ENCODE measurements at places on chromosomes 16 and 17.

- no peak for DNase-seq
These were observed 283.5 kb downstream of the C16orf95 start for GRCh38 chr16:87033541-87034300.

- DNase-seq = no peak
These were observed 635 bp upstream of the SP2 start for GRCh38 chr17:47895347-47895855.

DNA sequence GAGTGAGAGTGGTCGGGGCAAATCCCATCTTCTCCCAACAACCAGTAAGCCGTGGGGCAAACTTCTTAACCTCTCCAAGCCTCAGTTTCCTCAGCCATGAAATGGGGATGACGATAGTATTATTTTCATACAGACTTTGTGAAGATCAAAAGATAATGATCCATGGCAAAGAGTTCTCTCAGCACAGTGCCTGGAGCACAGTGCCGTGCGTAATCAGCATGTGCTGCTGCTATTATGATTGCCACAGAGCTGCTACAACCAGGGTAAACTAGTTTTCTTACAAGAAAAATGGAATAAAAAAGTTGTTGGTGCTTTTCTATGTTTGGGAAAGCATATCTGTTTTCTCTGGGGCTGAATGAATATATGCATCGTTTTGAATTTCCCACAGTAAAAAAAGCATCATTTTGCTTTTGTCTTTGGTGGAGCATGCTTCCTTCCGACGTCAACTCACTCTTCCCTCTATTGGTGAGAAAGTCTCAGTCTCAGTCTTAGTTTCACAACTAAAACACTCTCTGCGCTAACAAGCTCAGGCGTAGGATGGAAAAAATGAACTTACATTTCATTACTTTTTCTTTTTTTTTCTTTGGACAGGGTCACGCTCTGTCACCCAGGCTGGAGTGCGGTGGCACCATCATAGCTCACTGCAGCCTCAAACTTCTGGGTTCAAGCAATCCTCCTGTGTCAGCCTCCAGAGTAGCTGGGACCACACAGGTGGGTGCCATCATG, 37.2 kb downstream of the CDK5R1 start:
- DNase-seq = no peak

DNA sequence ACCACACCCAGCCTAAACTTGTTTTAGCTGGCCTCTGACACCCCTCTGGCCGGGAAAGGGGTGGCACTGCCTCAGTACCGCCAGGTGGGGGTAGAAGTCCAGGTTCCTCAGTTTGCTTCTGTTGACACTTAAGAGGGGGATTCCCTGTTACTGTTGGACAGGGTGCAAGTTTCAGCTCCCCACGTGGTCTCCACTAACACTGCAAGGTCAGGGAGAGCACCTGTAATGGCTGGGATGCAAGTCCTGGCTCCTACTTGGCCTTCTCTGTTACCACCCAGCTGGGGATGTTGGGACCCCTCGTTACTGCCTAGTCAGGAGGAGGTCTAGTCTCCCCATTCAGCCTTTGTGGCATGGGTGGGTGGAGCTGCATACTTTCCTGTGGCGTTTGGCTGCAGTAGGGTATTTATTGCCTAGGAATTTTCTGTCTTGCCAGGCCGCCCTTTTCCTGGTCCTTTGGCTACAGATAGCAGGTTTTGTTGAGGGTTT, 10.6 kb upstream of the MFAP4 start:
- DNase-seq = no peak

DNA sequence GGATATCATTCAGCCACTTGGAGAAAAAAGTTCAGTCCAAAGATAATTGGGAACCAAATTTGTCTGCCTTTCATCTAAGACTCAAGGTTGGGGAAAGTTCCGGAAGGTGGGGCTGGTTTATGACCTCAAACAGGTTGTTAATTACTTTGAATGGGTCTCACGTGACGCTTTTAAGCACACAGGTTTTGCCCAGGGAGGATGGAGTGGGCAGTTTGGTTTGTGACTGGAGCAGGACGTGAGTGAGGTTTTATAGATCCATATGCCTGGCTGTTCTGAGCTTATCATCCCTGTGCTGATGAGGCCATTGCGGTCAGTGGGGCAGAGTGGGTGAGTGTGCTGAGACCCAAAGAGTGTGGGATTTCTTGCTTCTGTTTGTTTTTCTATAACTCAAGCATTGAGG, 38.7 kb upstream of the GPRC5B start:
- DNase-seq = no peak

DNA sequence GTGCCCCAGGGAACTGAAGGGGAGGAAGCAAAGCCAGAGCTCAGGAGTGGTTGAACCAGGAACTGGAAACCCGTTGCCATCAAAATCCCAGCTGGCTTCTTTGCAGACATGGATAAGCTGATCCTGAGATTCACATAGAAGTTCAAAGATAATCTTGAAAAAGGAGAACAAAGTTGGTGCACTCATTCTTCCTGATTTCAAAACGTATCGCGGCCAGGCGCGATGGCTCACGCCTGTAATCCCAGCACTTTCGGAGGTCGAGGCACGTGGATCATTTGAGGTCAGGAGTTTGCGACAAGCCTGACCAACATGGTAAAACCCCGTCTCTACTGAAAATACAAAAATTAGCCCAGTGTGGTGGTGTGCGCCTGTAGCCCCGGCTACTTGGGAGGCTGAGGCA, 7.1 kb downstream of the RAP1GAP2 start:
- no peak for DNase-seq

GRCh38 chr16:56419740-56420548, 5.4 kb downstream of the AMFR start:
- no peak for DNase-seq

- DNase-seq = no peak
These were observed 14.3 kb upstream of the RBBP6 start for GRCh38 chr16:24524855-24525677.

DNA sequence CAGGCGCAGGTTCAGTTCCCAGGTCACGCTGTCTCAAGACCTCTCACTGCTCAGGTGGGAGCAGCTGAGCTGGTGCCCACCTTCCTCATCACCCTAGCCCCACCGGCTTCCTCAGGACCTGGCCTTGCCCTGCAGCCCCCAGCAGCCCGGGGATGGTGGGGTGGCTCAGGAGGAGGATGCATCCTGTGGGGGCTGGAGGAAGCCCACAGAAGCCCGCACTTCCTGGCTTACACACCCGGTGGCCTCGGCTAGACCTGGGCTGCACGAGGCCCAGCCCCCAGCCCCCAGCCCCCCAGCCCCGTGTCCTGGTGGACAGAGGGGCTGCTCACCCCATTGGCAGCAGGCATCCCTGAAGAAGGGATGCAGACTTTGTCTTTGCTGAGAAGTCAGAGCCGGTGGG, 43.4 kb downstream of the BAHCC1 start:
- DNase-seq = no peak

DNA sequence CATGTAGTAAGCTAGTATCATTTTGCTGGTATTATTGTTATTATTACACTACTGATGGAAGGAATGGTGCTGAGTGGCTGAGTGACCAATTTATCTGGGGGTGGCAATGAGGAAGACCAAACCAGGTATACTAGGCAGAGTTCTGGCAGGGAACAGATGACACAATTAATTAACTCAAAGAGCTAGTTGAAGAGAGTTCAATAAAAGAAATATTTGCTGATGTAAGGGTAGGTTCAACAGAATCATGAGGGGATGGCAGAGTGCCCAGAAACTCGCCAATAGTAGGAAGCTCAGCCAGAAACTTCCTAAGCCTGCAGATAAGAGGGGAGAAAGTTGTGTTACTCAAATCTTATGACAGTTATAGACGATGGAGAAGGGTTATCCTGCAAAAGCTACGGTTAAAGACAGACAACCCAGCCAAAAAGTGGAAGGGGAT, 352.5 kb downstream of the KCNJ2 start:
- no peak for DNase-seq

DNA sequence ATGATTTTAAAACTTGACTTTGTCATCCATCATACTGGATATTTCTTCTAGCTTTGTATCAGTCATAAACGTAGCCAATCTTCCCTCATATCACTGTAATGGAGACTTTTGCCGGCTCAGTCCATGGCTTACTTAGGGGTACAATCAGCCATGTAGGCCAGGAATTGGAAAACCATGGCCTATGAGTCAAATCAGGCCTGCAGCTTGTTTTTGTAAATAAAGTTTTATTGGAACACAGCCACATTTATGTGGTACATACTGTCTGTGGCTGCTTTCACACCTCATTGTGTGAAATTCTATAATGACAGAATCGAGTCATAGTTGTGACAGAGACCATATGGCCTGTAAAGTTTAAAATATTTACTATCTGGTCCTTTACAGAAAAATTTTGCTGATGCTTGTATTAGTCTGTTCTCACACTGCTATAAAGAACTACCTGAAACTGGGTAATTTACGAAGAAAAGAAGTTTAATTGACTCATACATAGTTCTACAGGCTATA, 64.5 kb upstream of the CDH13 start:
- DNase-seq = no peak

- DNase-seq = no peak
These were observed 37.2 kb downstream of the C16orf82 start for GRCh38 chr16:27103954-27104353.

All from activated gamma-delta T cell (primary cell).